Psoas muscle (tissue), 8 donors: ENCODE measurements at places on chromosomes 5 and 9.

GRCh38 chr5:153659039-153659736, 168.7 kb downstream of the GRIA1 start:
- DNase-seq = no peak
- H3K4me1 ChIP-seq = no peaks in the 10 kb centered on the region
- no peak overlapping the region for H3K4me3 ChIP-seq

DNA sequence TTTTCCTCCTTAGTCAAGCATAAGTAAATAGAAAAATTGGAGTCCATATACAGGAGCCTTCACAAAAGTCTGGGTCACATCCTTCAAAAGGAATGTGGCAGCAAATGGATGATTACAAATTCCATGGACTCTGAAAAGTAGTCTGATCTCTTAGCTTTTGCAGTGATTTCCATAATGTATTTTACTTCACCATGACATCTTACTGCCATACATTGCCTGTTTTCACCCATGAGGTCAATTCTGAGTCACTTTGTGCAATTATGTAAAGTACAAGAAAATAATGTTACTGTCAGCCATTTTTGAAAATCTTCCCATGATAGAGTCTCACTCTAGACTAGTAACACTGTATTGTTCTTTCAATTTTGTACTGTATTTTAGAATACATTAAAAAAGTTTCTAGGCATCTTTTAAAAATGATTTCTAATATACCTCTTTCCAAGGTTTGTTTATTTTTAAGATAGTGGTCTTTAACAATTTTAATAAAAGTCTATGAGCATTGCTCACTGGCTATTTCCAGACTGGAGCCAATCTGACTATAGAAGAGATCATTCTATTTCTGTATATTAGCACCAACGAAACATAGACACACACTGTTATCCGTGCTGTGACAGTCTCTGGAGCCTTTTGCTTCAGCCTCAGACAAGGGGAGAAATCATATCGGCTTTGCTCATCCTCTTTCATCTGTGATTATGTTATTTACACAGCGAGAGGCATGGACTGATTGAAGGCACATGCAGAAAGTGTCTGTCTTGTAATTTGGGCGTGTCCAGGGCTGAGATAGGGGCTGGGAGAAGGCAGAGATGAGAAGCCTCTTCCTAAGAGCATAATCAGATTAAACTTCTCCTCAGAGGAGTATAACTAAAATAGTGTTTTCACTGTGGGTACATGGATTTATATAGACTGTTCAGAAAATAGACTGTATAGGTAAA, 22.9 kb upstream of the ACTBL2 start:
- no peak overlapping the region for H3K4me3 ChIP-seq
- no peak for DNase-seq
- H3K4me1 ChIP-seq = peaks cover 13% of the 10 kb centered on the region
- H3K27me3 ChIP-seq = no peaks in the 10 kb centered on the region
- H3K36me3 ChIP-seq = no peaks in the 10 kb centered on the region

- H3K4me3 ChIP-seq = no peak overlapping the region
- H3K36me3 ChIP-seq = no peaks in the 10 kb centered on the region
- no peaks in the 10 kb centered on the region for H3K4me1 ChIP-seq
- DNase-seq = no peak
Measured at GRCh38 chr5:66840511-66841013, 244.4 kb downstream of the MAST4 start.

DNA sequence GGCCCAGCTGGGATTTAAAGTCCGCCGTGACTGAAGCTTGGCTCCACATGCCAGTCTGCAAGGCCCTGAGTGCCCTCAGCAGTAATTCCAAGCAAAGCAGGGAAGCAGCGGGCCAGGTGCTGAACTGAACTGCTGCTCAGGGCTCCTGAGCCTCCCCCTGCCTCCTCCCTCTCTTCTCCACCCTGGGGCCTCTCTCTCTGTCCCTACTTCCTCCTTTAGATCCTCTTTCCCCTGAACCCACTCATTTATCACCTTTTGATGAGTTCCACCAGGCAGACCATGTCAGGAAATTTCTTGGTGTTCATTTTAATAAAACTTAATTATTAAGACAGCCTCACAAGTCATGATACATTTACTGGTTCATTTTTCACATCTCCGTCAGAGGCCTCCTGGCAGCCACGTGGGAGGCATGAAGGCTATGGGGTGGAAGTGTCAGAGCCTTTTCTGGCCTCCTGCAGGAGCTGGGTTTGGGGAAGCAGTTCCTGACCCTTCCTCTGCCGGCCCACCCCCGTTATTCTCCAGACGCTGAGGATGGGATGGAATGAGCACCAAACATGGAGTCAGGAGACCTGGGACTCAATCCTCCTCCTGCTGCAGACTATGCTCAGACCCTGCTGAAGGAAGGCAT, 32.2 kb upstream of the KCNIP1 start:
- no peaks in the 10 kb centered on the region for H3K36me3 ChIP-seq
- H3K27ac ChIP-seq = no peak overlapping the region
- DNase-seq = no peak
- H3K27me3 ChIP-seq = no peaks in the 10 kb centered on the region
- H3K4me1 ChIP-seq = no peaks in the 10 kb centered on the region

GRCh38 chr5:16936150-16936988, at the start of gene MYO10:
MYO10 (minus strand) TSS chr5:16936288; CDS start chr5:16935808, 480 bp downstream.
- H3K36me3 ChIP-seq = no peaks in the 10 kb centered on the region
- peak within 1 kb of the TSS; percentile 88 for H3K4me3 ChIP-seq
- H3K4me1 ChIP-seq = peaks cover 15% of the 10 kb centered on the region
- peak; percentile 79 for DNase-seq
- peak within 1 kb of the TSS; percentile 79 for H3K27ac ChIP-seq
- H3K27me3 ChIP-seq = no peaks in the 10 kb centered on the region

DNA sequence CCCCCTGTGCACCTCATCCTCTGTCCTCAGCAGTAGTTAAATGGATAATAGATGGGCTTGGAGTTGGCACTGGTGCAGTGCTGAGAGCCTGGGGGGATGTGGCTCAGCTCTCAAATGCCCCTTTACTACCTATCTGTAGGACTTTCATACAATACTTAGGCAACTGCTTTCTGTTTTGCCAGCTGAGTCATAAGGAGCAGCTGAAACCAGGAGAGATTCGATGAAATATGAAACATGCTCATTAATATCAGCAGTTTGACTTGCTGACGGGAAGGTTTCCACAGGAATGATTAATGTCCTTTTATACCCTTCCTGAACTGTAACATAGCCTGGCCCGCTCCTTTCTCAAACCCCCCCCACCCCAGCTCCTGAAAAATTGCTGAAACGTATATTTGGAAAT, 142.6 kb downstream of the SAXO1 start:
- no peaks in the 10 kb centered on the region for H3K36me3 ChIP-seq
- no peak overlapping the region for H3K4me3 ChIP-seq
- H3K4me1 ChIP-seq = no peaks in the 10 kb centered on the region
- no peak overlapping the region for H3K27ac ChIP-seq
- DNase-seq = no peak
